ENCODE measurements at places on chromosomes 11 and 22.
A peak's percentile ranks its signal among the peaks of the same experiment; 100 is the strongest.

DNA sequence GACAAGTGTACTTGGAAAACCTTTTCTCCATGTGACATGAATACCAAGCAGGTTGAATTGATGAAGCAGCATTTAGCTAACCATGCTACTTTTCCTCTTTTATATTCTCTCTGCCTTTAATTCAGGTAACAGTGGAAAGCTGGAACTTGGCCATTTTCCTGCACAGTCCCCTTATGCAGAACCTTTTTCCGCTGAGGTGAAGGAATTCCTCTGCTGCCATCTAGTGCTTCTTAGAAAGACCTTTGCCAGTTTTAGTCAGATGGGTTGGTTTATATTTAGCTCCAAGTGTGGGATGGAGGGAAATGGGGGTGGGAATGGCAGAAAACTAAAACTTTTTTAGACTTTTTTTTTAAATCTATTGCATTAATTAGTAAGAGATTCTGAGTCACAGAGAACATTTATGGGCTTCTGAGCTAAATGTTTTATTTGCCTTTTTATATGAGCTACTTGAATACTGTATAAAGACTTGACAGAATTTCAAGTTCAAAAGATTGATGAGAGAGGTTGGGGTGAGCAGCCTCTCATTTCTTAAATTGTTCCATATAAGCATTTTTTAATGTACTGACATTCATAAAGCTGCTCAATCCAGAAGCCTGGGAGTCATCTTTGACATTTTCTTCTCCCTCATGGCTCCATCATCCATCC lies 153.9 kb upstream of the ZC3H12C start:
- DNase-seq = peak; percentile 49

DNA sequence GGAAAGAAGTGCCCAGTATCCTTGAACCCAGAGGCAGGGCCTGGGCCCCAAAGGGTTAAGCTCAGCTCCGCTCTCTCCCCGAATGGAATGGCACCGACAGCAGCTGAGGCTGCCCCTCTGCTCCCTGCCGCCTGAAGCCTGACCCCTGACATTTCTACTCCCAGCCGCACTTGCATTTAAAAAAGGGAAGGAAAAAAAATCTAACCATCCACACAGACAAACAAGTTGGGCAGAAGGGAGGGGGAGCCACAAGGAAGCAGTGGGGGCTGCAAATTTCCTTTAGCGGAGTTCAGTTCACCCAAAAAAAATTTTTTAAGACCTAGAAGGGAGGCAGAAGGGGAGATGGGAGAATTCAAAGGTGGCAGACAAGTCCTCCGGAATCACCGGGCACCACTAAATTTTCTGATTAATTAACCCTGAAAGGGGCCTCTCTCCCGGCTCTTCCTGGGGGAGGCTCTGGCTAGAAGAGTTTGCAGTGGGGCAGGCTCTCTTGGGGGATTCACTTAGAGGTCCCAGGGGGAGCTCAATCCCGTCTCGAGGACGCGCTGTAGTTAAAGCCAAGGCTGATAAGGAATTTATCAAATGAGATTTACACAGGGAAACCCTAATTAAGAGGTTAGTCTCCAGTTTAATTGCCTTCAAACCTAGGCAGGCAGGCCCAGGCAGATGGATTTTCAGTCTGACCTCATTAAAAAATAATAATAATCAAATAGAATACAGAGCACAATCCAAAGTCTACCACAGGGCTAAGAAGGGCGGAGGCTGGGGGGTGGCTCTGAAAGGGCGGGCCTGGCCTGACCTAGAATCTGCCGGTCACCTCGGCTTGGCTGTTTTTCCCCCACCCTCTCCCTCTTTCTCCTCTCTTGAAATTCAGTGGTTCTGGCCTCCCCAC lies 25.6 kb downstream of the MN1 start:
- no peak for DNase-seq

GRCh38 chr22:29284196-29284595 lies 16.1 kb downstream of the EWSR1 start:
- no peak for DNase-seq

DNA sequence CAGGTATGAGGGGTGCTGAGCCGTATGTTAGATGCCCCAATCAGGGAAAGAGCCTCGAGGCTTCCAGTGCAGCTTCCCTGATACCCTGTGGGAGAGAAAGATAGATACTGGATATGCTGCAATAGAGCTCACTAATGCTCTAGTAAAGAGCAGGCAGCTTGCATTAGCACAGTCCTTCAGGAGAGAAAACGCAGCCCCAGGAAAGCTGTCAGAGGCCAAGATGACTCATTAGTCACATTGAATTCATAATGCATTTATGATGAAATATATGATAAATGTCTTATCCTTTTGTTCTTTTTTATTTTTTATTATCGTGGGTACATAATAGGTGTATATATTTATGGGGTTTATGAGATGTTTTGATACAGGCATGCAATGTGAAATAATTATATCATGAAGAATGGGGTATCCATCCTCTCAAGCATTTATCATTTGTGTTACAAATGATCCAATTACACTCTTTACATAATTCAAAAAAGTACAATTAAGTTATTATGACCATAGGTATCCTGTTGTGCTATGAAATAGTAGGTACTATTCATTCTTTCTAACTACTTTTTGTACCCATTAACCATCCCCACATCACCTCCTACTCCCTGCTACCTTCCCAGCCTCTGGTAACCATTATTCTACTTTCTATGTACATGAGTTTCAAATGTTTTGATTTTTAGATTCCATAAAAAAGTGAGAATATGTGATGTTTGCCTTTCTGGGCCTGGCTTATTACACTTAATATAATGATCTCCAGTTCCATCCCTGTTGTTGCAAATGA lies 94.5 kb upstream of the TOP3B start:
- no peak for DNase-seq

- DNase-seq = no peak
These were observed 1.3 kb upstream of the ARAP1 start for GRCh38 chr11:72753341-72754148.

GRCh38 chr11:6609502-6610015 lies 2.5 kb downstream of the TAF10 start:
- DNase-seq = no peak

DNA sequence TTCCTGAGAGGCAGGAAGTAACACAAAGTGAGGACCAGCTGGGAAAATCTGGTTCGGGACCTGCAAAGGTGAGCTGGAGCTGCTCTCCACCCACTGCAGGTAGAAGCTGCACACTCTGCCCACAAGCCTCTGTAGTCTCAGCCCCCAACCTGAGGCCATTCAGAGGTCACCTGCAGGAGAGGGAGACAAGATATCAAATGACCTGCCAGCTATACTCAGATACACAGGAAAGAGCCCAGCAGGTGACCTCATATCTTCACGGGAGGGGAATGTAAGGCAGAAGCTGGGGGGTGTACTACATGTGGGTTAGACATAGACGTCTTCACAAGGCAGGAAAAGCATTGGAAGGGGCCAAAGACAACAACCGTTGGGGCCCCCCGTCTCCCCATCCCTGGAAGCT lies 86.1 kb downstream of the APIP start:
- no peak for DNase-seq

DNA sequence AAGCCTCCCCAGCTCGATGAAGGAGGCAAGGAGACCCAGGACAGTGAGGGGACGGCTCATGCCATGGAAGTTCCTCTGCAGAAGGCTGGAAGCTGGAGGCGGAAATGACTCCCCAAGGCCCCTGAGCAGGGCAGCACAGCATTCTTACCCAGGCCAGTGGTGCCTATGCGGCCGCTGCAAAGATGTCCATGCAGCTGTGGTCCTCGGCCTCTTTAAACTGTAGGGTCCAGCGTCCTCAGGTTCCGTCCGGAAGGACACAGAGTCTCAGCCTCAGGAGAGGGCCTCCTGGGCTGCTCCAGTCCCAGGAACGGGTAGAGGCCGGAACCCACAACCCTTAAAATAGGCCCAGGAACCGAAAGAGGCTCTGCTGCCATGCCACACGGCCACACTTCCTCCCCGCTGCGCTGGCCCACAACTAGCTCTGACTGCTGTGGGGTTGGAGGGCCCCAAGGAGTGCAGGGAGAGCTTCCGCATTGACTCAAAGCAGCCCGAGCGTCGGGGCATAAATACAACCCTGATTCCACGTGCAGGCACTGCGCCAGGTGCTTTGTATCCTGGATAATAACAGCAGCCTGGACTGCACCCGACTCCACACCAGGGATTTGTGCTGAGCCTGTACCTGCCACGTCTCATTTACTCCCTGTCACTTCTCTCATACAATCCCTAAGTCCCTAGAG lies 5.5 kb downstream of the KIAA0930 start:
- DNase-seq = no peak

DNA sequence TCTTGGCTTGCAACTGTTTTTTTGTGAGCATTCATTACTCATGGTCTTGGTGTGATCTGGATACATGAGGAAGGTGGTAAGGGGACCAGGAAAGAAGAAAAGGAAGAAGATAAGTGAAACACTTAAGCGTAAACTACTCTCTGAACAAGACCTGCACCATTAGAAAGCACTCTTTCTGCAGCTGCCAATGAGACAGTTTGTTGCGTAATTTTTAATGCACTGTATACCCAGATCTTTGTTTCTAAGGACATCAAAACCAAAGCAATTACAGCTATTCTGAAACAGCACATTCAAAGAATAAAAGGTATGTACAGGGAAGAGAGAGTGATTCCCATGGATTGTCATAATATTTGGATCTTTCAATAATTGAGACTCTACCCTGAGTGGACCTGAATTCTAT lies 147.4 kb downstream of the BLID start:
- DNase-seq = no peak

DNA sequence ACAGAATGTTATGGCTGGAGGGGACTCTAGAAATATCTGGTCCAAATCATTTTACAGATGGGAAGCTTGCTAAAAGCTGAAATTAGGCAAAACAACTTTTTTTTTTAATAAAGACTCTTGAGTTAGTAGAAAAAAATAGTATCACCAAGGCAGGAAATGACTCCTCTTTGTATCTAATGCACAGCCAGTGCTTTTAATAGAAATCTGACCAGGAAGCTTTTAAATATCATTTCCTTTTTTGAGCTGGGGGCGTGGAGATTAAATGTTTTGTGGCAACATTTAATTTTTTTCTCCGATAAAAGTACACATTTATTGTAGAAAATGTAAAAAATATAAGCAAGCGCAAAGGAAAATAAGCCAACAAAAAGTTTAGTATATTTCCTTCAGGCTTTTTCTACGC lies 22.5 kb downstream of the TRAF6 start:
- DNase-seq = no peak

- DNase-seq = no peak
These were observed 359.1 kb downstream of the LUZP2 start for GRCh38 chr11:24855951-24856350.

GRCh38 chr22:37433786-37434185 lies 6.5 kb upstream of the ELFN2 start:
- DNase-seq = no peak

- no peak for DNase-seq
These were observed 59.4 kb upstream of the FTH1 start for GRCh38 chr11:62026739-62027370.

DNA sequence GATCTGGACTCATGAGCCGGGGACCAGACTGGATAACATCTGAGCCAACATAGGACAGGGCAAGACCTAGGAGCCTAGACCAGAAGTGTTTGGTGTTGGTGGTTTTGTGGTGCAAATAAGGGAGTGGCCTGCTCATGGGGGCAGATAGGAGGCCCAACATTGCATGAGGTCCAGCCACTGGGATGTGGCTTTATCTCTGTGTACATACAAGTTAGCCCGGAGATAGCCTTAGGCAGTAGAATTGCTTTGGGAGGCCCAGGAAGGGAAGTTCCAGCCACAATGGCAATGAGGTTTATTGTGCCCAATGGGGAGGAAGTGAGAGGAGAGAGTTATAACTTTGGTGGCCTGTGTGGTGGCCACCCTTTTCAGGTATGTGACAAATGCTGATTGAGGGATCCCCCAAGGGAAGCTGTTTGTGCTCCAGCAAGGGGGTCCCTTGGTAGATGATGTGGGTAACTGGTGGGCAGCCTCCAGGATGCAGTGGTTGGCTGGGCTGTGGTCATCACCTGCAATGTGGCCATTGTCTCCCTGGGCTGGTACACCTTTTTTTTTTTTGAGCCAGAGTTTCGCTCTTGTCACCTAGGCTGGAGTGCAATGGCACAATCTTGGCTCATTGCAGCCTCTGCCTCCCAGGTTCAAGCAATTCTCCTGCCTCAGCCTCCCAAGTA lies 6.4 kb downstream of the LMO2 start:
- no peak for DNase-seq

- DNase-seq = no peak
These were observed 21.7 kb downstream of the PTPN5 start for GRCh38 chr11:18769802-18770456.

GRCh38 chr11:82864268-82864667 lies 36.0 kb downstream of the PRCP start:
- DNase-seq = no peak

DNA sequence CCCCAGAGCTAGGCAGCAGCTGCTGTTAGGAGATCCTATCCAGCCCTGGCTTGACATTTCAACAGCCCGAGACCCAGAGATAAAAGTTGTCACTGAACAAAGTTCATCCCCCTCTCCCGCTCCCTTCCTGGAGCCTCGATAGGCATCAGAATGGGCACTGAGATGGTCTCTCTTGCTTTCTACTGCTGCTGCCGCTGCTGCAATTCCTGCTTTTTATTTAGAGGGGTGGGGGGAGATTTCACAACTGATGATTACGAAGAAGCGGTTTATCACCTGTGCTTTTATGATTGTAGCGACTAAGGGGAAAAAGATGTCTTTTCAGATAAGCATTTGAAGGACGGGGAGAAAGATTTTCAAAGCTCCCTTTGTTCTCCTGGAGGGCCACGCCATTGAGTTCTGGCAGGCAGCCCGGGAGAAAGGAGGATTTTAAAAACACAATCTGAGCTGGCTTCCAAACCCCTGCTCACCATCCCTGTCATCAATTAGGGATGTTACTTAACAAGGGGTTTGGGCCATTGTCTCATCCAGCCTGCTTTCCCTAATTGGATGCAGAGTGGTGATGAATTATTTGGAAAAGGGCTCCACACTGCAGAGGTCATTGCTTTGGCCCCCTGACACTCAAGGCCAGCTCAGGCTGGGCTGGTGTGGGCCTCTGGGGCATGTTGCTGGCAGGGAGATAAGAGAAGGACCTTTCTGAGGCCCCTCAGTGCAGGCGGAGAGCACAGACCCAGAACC lies 344.7 kb downstream of the BUD13 start:
- DNase-seq = no peak

DNA sequence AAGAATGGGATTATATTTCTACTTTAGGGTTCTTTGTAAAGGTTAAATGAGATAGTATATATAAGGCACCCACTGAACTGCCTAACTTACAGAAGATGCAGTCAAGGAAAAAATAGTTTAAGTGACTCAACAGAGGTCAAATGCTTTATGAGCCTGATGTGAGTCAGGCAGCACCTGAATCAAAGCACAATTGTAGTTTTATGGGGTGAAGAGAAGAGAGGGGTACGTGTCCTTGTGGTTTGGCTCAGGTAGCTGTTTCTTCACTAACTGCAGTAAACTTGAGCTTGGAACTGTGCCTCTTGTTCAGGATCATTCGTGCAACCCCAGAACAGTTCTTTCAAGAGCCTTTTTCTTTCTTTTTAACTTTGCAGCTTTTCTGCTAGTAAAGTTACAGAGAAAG lies 125.2 kb upstream of the SPON1 start:
- DNase-seq = no peak

Data from AG04449 (cell line).